ENCODE measurements at places on chromosomes 11 and 22.

DNA sequence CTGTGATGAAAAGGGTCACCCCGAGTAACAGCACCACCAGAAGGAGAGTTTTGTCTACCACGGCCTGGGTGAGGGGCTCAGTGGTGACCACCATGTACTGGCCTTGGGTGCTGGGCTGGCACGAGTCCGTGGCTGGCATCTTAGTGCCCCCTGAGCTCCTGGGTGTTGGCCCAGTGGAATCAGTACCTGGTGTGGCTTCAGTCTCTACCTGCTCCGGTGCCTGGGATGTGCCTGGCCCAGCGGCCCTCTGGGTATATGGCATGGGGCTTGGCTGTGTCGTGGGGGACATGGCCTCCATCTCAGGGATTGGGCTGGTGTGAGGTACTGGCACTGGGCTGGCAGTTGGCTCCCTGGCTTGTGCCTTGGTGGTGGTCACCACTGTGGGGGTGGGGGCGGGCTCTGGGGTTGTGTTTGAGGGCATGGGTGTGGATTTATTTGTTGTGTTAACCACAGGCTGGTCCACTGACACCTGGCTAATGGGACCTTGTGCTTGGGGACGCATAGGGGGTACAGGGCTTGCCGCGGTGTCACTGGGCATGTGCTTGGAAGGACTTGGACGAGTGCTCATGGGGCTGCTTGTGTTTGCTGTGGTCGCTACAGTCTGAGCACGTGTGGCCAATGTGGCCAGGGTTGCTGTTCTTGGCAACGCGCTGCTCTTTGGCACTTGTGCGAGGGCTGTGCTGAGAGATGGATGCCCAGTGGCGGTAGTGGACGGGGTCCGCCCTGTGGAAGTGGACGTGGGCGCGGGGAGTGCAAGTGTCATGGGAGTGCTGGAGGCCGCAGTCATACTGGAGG, 9.8 kb downstream of the C11orf24 start:
- DNase-seq, result no peak
- no peaks in the 10 kb centered on the region for H3K36me3 ChIP-seq
- no peak overlapping the region for H3K4me3 ChIP-seq
- H3K27ac ChIP-seq, result no peak overlapping the region

DNA sequence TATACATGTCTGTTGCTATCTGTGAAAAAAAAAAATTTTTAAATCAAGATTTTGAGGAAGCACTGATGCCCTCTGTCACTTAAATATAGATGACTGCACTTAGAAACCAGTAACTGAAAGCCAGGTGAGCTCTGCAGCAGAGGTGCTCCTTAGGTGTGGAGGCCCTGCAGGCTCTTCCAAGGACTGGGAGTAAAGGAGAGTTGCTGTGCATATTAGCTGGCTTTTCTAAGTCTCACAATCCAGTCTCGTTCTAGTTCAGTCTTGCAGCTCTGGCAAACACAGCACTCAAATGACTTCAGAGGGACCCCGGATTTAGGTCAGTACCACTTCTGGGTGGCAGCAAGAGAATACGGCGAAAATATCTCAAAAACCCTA, 61.0 kb downstream of the LARGE2 start:
- no peak for DNase-seq
- peaks cover 15% of the 10 kb centered on the region for H3K4me1 ChIP-seq
- no peaks in the 10 kb centered on the region for H3K36me3 ChIP-seq
- H3K27me3 ChIP-seq, result no peaks in the 10 kb centered on the region
- no peak overlapping the region for H3K27ac ChIP-seq

DNA sequence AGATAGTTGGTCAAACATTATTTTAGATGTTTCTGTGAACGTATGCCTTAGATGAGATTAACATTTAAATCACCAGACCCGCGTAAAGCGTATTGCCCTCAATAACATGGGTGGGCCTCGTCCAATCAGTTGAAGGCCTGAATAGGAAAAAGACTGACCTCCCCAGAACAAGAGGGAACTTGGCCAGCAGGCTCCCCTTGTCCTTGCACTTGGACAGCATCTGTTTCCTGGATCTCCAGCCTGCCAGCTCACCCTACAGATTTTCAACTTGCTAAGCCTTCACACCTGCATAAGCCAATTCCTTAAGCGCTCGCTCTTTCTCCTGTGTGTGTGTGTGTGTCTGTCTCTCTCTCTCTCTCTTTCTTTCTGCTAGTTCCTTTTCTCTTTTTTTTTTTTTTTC, 8.2 kb downstream of the TOM1 start:
- H3K27me3 ChIP-seq, result no peaks in the 10 kb centered on the region
- H3K36me3 ChIP-seq, result no peaks in the 10 kb centered on the region
- H3K27ac ChIP-seq, result no peak overlapping the region
- no peak overlapping the region for H3K4me3 ChIP-seq

GRCh38 chr11:122399375-122399774, 256.1 kb upstream of the UBASH3B start:
- H3K27me3 ChIP-seq, result no peaks in the 10 kb centered on the region
- H3K36me3 ChIP-seq, result no peaks in the 10 kb centered on the region
- H3K27ac ChIP-seq, result no peak overlapping the region
- H3K4me3 ChIP-seq, result no peak overlapping the region
- H3K4me1 ChIP-seq, result peaks cover 10% of the 10 kb centered on the region
- no peak for DNase-seq

GRCh38 chr11:3970108-3970507, 114.6 kb downstream of the STIM1 start:
- H3K27ac ChIP-seq, result no peak overlapping the region
- H3K27me3 ChIP-seq, result no peaks in the 10 kb centered on the region
- H3K36me3 ChIP-seq, result no peaks in the 10 kb centered on the region
- DNase-seq, result no peak
- H3K4me1 ChIP-seq, result no peaks in the 10 kb centered on the region

GRCh38 chr22:30701872-30702271, 7.2 kb downstream of the OSBP2 start:
- no peaks in the 10 kb centered on the region for H3K4me1 ChIP-seq
- H3K4me3 ChIP-seq, result no peak overlapping the region
- no peak overlapping the region for H3K27ac ChIP-seq
- H3K36me3 ChIP-seq, result no peaks in the 10 kb centered on the region

- H3K27ac ChIP-seq, result no peak overlapping the region
- no peaks in the 10 kb centered on the region for H3K27me3 ChIP-seq
- H3K4me3 ChIP-seq, result no peak overlapping the region
- no peak for DNase-seq
- no peaks in the 10 kb centered on the region for H3K36me3 ChIP-seq
- peaks cover 11% of the 10 kb centered on the region for H3K4me1 ChIP-seq
These were observed 80.7 kb downstream of the NAV2 start for GRCh38 chr11:19793326-19793725.

- no peaks in the 10 kb centered on the region for H3K36me3 ChIP-seq
- no peak overlapping the region for H3K4me3 ChIP-seq
- DNase-seq, result no peak
- peaks cover 17% of the 10 kb centered on the region for H3K4me1 ChIP-seq
These were observed 540.2 kb downstream of the MIAT start for GRCh38 chr22:27197618-27198017.

GRCh38 chr11:38543986-38544385, 1946.0 kb upstream of the RAG2 start:
- no peaks in the 10 kb centered on the region for H3K4me1 ChIP-seq
- H3K27me3 ChIP-seq, result no peaks in the 10 kb centered on the region
- no peak for DNase-seq

DNA sequence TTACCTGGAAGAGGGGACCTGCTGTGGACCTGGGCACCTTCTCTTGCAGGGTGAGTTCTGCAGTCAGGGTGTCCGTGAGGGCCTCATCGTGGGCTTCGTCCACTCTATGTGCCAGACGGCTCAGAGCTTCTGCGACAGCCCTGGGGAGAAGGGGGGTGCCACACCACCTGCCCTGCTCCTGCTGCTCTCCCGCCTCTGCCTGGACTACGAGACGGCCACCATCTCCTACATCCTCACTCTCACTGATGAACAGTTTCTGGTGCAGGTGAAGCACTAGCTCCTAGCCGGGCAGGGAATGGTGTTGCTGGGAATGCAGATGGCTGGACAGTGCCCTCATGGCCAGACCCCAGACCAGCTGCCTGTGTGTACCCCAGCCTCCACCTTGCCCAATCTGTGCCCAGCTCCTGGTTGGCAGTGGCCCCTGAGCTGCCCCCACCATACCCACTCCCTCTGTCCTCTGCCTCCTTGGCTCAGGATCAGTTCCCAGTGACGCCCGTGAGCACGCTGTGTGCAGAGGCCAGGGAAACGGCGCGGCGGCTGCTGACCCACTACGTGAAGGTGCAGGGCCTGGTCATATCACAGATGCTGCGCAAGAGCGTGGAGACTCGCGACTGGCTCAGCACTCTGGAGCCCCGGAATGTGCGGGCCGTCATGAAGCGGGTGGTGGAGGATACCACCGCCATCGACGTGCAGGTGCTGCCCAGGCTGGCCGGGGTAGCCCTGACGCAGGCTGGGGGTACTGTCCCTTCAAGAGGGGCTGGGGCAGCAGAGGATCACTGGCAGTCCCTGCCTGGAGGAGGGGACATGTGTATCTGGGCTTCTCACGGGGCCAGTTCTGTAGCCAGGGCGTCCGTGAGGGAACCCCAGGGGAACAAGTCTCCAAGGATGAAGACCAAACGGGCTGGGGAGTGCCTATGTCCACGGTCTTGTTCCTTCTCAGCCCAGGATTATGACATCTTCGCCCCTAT, 2.2 kb upstream of the TM7SF2 start:
- H3K27ac ChIP-seq, result no peak overlapping the region
- DNase-seq, result no peak
- no peak overlapping the region for H3K4me3 ChIP-seq

- H3K4me3 ChIP-seq, result no peak overlapping the region
- no peaks in the 10 kb centered on the region for H3K4me1 ChIP-seq
- H3K36me3 ChIP-seq, result no peaks in the 10 kb centered on the region
- no peak for DNase-seq
- no peaks in the 10 kb centered on the region for H3K27me3 ChIP-seq
These were observed 140.0 kb upstream of the POU2AF2 start for GRCh38 chr11:111105566-111105965.

GRCh38 chr22:26968859-26969523, 311.6 kb downstream of the MIAT start:
- peaks cover 36% of the 10 kb centered on the region for H3K27me3 ChIP-seq
- no peak for DNase-seq
- no peak overlapping the region for H3K27ac ChIP-seq
- H3K36me3 ChIP-seq, result no peaks in the 10 kb centered on the region

DNA sequence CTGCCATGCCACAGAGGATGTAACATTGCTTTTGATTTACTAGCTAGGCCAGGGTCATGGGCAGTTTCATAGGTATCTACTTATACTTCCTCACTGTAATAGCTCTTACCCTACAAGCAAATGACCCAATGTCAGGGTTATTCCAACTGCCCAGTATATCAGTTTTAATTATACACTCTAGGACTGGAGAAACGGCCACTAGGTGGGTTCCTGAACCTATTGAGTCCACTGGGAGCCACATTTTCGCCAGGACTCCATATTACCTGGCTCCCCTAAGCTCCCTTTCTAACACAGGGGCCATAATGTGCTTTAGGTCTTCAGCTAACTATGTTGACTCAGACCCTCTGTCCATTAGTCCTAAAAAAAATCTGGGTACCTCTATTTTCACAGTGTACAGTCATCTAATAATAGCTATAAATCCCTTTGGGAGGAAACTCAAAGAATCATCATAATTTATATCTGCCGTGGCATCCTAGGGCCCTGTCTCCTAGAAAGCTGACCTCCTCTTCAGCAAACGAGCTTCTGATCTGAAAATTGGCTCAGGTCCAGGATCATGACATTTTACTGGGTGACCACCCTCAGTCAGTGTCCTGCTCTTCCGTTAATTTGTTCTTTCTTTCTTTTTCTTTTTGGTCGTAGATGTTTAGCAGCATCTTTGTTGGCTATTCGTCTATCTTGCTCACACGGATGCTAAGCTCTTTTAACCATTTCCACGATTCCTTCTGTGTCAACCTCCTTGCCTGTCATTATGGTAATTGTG, 244.3 kb downstream of the FAM76B start:
- no peak overlapping the region for H3K27ac ChIP-seq
- H3K4me1 ChIP-seq, result peaks cover 6% of the 10 kb centered on the region
- DNase-seq, result no peak
- no peak overlapping the region for H3K4me3 ChIP-seq
- H3K36me3 ChIP-seq, result no peaks in the 10 kb centered on the region
- no peaks in the 10 kb centered on the region for H3K27me3 ChIP-seq

DNA sequence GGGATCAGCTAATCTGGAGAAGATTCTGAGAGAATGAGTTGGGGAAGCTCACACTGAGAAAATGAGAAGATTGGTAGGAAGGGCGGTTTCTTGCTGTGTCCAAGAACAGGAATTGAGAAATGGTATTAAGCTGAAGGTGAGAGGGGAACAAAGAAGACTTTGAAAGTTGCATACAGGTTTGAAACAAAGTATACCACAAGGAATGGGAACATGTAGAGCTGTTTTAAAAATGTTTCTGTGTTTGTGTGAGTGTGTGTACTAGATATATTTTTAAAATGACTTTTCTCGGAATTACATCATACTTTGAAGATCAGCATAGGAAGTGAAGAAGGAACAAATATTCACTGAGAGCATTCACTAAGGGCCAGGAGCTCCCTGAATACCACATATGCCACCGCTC, 24.4 kb upstream of the IZUMO1R start:
- H3K4me3 ChIP-seq, result no peak overlapping the region
- no peaks in the 10 kb centered on the region for H3K36me3 ChIP-seq
- DNase-seq, result no peak
- no peaks in the 10 kb centered on the region for H3K4me1 ChIP-seq
- no peak overlapping the region for H3K27ac ChIP-seq
- no peaks in the 10 kb centered on the region for H3K27me3 ChIP-seq

DNA sequence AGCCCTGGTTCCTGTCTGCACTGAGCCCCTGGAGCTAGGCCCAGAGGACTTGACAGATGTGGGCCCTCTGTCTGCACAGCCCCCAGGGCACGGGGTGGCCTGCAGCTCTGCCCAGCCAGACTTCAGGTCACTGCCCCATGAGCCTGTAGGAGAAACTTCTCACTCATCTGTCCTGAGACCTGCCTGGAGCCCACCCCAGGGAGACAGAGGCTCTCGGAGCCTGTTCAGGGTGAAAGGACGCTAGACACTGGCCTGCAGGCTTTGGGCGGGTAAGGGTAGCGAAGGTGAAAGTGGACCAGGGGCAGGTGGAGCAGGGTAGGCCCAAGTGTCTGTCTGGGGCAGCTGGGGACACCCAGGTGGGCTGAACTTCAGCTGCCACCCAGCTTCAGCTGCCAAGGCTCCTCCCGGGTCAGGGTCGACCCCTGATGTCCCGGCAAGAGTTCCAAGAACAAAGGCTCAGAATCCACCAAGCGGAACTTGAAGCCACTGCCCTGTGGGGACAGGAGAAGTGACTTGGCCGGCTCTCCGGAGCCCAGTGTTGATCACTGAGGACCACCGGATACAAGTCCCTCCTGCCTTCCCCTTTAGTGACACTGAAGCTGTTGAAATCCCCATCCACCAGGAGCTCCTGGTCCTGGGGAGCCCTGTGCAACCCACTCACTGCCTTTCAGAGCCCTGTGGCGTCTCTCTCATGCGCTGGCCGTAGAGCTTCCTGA, 90.3 kb downstream of the KCNQ1 start:
- peaks cover 37% of the 10 kb centered on the region for H3K27me3 ChIP-seq
- H3K36me3 ChIP-seq, result no peaks in the 10 kb centered on the region
- H3K27ac ChIP-seq, result no peak overlapping the region
- H3K4me1 ChIP-seq, result peaks cover 17% of the 10 kb centered on the region
- no peak overlapping the region for H3K4me3 ChIP-seq

DNA sequence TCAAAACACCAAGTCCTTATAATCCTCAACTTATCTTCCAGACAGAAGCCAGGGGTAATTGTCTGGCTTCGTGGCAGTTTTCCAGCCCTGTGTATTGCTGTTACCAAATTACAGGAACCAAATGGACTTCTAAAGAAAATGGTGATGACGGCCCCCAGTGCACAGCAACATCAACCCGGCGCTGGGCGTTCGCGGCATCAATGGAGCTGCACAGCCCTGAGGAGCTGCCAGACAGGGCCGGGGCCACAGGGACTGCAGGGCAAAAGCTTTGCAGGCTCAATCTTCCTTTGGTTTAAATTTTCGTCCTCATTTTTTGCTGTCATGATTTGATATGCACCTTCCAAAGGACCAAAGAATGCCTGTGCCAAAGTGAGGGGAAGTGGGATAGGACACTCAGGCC, 292.5 kb downstream of the BRD1 start:
- DNase-seq, result no peak
- no peak overlapping the region for H3K27ac ChIP-seq
- H3K36me3 ChIP-seq, result no peaks in the 10 kb centered on the region

Measured in neural progenitor cell (in vitro differentiated cells).